ENCODE measurements at places on chromosomes 11 and 22.

GRCh38 chr11:125304136-125304535 is 139.6 kb downstream of the PKNOX2 start:
- DNase-seq = no peak

DNA sequence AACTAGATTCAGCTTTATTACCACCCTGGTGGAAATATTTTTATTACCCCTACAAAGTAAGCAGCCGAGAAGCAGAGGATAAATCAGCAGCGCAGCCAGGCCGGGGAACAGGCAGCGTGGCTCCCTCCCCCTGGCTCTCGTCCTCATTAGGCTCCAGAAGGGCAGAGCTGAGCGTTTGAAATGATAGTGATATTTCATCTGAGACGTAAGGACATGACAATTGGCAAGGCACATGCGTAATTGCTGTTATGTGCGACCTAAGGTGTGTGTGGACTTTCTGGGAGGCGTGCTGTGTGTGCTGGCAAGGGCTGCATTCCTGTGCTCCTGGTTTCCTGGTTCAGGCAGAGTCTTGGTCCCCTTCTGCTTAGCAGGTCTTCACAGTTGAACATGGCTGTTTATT is 247.8 kb downstream of the TBC1D22A start:
- DNase-seq = no peak

DNA sequence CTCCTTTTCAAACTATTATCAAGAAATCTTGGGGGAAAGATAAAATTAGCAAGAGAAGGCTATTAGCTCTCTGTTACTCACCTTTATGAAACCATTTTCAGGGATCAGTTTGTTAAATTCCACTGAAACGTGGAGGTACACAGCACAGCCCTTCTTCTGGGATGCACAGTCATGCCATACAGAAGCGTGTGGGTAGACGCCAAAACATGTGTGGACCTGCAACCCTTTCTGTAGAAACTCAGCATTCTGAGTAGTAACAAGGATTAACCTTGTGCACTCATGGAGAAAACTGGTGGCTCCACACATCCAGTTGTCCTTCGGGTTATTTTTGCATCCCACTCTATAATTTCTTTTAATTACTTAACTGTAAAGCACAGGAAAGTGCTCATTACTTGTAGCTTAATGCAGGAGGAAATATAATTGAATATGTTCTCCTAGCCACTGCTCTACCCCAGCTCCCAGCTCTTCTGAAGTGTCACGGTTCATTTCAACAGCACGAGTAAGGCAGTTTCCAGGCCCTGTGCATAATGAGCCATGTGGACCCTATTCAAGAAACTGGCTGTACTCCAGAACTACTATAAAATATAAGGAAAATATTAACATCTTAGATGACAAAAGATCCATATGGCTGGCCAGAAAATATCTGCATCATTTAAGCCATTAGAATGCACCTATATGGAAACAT is 26.1 kb downstream of the BDNF start:
- no peak for DNase-seq

DNA sequence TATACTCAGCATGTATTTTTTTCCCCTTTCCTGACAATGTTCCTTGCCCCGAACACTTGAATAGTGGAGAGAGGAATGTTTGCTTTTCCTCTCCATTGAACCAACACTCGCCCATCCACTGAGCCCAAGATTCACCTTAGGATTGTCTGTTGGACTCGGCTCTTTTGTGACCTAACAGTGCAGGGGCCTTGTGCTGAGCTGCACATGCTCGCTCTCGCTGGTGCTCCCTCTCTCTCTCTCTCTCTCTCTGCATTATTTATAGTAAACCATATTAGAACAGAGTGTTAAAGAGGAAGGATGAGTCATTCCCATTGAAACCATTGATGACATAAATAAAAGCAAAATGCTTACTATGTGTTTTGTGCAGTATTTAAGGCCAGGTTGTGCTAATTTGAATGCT is 20.7 kb downstream of the ZBTB16 start:
- DNase-seq = no peak

DNA sequence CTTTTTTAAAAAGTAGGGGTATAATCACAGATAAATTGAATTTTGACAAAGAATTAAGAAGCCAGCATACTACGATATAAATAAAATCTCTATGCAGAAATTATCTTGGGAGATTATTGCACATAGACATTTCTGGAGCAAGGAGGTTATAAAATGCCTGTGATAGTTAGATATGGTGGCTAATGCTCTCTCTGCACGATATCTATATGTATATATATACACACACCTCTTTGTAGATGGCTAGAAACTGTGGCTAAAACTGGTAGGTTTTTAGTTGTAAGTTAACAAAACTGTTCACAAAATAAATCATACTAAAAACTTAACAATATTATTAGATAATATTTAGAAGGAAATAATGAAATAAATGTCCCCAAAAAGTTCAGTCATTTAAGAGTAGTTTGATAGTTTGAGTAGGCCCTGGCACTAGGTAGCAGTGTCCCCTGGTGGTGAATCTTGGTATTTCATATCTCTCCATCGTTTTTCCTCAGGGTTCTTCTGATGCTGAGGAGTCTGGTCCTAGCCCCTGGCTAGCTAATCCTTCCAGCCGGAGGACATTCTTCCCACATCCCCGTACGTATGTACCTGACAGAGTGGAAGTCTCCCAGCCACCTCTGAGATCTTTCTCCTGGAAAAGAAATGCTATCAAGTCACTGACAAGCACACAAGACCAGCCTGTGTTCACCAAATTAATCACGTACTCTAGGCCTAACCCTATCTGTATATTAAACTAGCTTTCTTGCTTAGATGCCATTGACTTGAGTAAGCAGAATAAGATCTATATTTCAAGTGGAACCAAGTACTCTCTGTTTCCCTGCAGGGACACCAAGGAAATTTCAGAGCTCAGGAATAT is 32.2 kb downstream of the ART5 start:
- peak; percentile 80 for DNase-seq

- DNase-seq = no peak
Observed at GRCh38 chr22:37451218-37451617, 23.9 kb upstream of the ELFN2 start.

- no peak for DNase-seq
Observed at GRCh38 chr22:47406896-47407295, 644.4 kb downstream of the TBC1D22A start.

DNA sequence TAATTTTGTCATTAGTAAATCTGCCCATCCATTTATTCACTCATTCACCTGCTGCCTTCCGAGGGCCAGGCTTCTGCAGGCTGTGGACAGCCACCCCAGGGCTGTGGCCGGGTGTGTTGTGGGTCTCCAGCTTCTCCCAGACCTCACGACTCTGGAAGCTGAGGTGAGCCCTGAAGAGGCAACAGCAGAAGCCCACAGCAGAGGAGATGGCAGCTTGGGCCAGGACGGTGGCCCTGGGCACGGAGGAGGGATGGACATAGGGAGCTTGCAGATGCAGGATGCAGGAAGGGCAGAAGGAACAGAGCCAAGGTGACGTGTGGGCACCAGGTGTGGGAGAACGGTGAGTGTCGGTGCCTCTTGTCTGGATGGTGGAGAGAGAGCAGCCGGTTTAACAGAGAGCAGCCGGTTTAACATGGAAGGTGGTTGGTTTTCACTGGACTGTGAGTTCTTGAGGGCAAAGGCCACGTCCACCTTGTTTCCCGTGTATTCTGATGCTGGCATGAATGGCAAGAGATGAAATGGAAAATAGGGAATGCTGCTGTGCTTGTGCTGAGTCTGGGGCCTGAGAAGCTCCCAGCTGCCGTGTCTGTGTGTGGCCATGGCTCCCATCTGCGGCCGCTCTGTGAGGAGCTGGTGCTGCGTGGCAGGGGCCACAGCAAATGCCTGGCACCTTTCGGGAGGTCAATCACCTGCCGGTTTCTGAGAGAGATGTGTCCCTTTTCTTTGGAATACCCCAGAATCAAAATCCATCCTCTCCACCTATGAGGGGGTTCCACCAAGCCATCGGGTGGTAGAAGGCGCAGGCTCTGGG is 669.9 kb downstream of the BRD1 start:
- DNase-seq = no peak

DNA sequence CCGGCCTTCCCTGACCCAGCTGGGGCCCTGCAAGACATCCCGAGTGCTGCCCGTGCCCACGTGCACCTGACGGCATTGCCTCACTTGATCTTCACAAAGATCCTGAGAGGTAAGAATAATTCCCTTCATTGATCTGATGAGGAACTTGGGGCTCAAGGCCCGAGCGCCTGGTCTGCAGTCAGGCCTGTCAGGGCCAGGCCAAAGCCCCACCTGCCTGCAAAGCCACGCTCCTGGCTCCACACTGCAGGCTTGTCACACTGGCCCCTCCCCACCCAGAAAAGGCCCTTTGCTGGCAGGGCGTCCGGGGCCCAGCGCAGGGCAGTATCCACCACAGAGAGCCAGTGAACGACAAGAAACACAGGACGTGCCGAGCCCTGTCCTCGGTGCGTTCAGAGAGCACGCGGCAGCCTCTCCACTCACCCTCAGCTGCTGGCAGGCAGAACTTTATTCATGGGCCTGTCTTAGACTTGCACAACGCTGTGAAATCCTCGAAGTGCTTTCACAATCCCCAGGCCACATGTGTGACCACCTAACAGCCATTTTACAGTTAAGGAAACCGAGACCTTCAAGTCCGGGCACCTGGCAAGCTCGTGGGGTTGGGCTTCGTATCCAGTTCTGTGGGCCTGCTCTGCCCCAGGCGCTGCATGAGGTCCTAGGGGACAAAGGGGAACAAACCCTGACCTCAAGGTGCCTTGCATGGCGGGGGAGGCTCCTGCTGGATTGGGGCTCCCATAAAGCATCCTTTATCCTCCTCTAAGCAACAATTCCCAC is 14.8 kb downstream of the KIAA0930 start:
- no peak for DNase-seq

- DNase-seq = no peak
Observed at GRCh38 chr11:132640952-132641351, 891.3 kb downstream of the OPCML start.

DNA sequence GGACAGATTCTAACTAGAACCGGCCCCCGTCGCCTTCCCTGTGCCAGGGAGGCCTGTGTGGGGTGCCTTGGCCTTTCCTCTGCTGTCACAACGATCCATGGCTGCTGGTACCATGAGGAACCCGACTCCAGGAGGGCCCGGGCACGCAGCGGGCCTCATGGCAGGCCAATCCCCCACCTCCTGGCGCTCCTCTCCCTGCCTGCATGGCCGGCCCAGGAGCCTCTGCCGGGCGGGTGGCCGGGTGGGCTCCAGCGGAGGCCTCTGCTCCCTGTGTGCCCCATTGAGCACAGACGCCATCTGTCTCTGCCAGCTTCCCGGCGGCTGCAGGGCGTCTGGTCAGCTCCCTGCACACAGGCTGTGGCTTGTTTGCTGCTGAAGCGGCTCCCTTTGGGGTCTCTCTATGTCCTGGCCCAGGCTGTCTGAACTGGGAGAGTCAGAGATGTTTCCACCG is 86.5 kb downstream of the MYEOV start:
- DNase-seq = no peak

DNA sequence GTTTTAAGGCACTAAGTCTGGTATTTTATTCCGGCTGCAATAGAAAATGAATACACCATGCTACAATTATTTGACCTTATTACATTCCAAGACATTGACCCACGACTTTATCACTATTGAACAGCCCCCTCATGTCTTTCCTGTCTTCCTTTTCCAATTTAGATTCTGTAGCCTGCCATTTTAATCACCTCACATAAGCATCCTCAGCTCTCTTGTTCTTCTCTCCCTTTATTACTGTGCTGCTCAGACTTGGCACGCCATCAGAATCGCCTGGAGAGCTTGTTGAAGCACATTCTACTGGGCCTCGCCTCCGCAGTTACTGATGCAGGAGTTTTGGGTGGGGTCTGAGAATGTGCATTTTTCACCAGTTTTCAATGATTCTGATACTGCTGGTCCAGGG is 38.7 kb upstream of the SWAP70 start:
- DNase-seq = no peak

GRCh38 chr11:59849129-59849528 is 3.8 kb upstream of the CBLIF start:
- DNase-seq = no peak

DNA sequence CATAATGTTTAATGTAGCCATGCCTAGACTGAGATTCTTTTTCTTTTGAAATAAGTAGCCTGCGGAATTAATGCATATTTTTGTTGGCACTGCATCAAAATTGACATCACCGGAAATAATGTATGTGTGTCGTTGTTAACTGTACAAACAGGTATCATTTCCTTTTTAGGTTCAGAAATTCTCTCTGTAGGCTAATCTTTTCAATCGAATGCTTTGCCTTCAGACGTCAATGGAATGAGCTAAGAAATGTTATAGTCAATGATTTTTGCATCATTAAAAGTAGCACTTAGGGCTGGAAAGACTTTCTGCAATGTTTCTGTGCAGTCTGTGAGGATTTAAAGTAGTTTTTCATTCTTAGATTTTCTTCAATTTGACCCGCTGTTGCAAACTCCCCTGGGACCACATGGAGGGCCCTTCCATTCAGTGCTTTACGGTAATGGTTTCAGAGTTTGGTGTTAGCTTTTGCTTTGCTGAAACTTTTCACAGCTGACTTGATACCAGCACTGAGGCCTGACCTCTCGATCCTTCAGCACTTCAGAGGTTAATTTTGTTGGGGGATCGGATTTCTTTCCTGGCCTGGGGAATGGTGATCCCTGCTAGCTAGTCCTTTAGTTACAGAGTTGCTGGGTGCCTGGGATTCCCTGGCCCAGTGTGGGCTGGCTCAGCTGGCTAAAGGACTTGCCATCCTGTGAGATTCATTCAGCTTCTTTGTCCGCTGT is 137.8 kb downstream of the DBX1 start:
- no peak for DNase-seq

GRCh38 chr11:10318527-10318802 is 13.6 kb downstream of the ADM start:
- DNase-seq = no peak

Measured in activated CD4-positive, alpha-beta T cell treated with anti-CD3 and anti-CD28 coated beads, Interleukin-2, amount 10 ng/mL, durations not matched to agents 24 days and 14 days (primary cell).